CD4-positive, alpha-beta T cell treated with Interleukin-6 for 4 hours (primary cell): ENCODE measurements at places on chromosomes 3 and 15.

DNA sequence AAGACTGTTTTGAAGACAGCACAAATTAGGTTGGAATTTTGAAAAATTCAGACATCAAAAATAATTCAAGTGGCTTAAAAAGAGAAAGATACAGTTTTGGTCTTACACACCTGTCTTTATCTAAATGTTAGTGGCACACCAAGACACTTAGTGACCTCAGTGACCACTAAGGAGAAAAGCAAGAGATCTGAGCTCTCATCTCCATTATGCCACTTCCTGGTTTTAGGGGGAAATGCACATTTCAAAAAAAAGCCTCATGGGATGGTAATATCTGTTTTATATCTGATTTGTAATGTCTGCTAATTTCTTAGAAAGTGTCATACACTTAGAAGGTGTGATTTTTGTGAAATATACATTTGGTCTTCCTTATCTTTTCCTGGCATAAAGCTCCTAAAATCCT is 16.4 kb downstream of the IL12A start:
- DNase-seq = no peak

- DNase-seq = no peak
These were observed 46.4 kb downstream of the CBLB start for GRCh38 chr3:105822171-105823123.

DNA sequence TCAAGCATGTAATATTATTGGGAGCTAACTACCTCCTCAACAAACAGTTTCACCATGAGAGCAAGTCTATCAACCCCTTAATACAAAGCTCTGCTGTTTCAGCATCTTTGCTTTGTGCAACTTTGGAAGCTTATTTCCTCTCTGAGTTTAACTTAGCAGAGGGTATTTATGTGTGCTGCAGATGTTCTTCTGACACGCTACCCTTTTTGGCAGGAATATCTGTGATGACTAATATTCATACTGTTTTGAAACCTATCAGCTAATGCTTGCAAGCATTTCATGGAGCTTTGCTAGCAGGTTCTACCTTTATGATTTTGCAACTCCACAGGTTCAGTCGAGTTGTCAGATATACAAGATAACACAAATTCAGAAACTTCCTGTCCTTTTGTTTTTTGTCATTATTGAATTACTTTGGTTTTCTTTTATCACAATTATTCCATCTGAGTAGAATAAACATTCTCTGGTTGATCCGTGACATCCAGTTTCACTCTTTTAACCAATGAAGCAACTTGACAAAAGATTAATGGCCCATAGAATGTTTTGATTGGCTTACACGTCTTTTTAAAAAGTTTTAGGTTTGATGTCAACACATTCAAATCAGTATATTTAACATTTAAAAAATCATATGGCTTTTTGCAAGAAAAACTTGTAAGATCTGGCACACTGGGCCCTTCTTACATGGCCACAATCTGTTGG is 1.7 kb upstream of the SLC9A9 start:
- DNase-seq = no peak

DNA sequence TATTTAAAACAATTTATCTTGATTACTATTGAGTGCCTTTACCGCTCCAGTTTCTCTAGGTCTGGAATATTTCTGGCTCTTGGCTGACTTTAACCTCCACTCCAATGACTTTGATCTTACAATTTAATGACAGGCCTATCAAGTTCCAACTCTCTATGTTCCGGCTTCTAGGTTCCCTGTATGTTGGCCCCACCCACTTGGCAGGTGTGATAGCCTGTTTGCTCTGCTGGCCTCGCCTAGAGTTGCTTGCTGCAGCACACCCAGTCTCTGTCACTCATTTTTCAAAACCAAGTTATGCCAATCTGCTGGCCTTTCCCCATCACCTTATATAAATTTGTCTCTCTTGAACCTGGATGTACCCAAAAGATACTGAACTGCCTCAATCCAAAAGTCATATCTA is 428.0 kb downstream of the ROBO1 start:
- DNase-seq = no peak

- peak; percentile 62 for DNase-seq
These were observed 483 bp downstream of the VPS13C start for GRCh38 chr15:62059816-62060112.

DNA sequence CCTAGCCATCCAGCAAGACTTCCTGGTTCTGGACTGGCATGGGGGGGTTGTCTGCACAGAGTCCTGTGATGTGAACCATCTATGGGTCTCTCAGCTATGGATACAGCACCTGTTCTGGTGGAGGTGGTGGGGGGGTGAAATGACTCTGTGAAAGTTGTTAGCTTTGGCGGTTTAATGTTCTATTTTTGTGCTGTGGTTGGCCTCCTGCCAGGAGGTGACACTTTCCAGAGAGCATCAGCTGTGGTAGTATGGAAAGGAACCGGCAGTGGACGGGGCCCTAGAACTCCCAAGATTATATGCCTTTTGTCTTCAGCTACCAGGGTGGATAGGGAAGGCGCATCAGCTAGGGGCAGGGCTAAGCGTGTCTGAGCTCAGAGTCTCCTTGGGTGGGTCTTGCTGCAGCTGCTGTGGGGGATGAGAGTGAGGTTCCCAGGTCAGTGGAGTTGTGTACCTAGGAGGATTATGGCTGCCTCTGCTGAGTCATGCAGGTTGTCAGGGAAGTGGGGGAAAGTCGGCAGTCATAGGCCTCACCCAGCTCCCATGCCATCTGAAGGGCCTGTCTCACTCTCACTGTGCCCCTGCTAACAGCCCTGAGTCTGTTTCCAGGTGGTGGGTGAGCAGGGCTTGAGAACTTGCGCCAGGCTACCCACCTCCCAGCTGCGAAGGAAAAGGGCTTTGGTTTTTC is 7.1 kb upstream of the LARS2 start:
- DNase-seq = no peak

GRCh38 chr15:63601704-63602185 is 4.6 kb downstream of the FBXL22 start:
- DNase-seq = peak; percentile 34

DNA sequence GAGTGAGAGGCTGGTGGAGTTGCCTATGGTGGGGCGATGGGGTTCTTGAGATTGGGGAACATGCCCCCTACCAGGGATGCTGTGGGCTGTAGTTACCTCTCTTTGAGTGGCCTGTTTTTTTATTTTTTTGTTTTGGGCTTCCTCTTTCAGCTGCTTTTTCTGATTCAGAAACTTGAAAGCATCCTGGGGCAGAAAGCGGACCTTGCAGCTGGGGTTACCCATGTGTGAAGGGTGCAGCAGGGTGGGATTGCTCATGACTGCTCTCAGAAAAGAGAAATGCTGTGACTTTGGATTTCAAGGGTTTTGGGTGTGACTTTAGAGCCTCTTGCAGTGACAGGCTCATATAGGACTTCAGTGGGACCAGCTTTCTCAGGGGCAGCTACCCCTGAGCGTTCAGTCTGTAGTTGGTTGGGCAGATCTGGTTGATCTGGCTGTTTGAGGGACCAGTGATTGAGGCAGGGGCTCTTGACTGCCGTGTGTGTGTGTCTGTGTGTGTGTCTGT is 1.8 kb downstream of the LIMD1 start:
- DNase-seq = peak; percentile 17

DNA sequence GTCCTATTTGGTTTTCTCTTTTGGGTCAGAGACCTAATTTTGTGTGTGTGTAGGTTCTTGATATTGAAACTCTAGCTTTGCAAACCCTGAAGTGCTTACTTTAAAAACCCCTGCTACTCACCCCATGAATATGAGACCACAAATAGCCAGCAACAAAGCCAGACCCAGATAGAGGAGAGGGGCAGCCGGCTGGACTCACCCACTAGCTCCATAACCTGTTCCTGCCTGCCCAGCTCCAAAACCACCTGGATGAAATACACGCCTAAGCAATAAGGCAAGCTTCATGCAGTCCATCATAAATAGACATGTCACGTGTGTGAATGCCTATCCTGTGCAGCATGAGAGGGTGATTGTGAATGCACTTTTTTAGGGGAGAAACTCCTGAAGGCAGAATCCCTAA is 3.7 kb upstream of the TXNRD3 start:
- no peak for DNase-seq

DNA sequence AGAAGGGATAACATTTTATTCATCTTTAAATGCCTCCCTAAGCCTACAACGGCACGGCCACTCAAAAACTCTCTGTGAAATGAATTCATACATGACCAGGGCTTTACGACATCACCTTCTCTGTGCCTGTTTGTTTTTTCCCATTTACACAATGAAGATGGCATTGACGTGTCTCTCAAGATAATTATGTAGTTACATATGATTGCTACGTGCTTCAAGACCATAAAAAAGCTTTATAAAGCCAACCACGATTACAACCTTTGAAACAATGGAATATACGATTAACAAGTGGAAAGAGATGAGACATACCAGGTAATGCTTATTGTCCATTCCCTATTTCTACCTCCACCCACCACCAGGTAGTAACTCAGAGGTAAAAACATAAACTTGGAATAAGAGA is 168.4 kb downstream of the P3H2 start:
- no peak for DNase-seq

- DNase-seq = no peak
These were observed 413.9 kb upstream of the NR2F2 start for GRCh38 chr15:95916568-95916967.

DNA sequence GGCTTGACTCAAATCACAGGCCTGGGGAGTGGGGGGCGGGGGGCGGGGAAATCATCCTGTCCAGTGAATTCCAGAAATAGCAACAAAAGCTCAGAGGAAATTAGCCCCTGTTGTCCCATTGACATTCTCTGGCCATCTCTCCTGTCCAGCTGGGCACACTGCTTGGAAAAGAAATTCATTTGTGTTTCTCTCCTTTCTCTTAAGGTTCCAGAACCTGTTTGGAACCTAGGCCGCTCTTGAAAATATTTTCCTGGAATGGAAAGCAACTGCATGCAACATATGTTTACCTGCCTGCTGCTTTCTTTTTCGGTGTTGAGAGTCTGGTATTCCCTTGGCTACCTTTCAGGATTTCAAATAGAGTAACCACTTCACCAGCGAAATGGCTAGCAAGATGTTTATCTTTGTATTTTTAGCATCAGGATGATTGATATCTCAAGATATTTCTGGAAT is 169.0 kb downstream of the GHSR start:
- DNase-seq = no peak

GRCh38 chr15:50594311-50594710 is 47.8 kb upstream of the USP50 start:
- no peak for DNase-seq

GRCh38 chr3:21729888-21730459 is 21.0 kb downstream of the ZNF385D start:
- DNase-seq = no peak

GRCh38 chr3:104447681-104448080 is 919.0 kb upstream of the ALCAM start:
- DNase-seq = no peak

GRCh38 chr3:140995881-140996280 is 54.2 kb downstream of the SLC25A36 start:
- no peak for DNase-seq

GRCh38 chr3:63779227-63779626 is 39.9 kb upstream of the C3orf49 start:
- no peak for DNase-seq

GRCh38 chr3:40663280-40663679 is 138.5 kb downstream of the ZNF621 start:
- DNase-seq = no peak

GRCh38 chr3:86239946-86240345 is 751.0 kb downstream of the VGLL3 start:
- DNase-seq = no peak

DNA sequence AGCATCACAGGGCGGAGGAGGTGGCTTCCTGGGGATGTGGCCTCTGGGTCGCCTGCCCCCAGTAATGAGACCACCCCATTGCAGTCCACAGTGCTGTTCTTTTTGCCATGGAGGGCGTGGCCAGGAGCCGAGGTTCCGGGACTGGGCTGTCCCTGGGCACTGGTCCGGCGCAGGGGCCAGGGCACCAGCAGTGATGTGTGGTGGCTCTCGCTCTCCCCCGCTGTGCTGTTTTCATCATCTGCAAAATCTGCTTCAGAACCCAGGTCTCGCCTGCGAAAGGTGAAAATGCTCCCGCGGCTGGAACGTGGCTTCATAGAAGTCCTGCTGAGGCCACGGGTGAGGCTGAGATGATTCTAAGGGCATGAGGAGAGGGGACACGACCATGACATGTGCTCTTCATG is 45.8 kb downstream of the SCN5A start:
- no peak for DNase-seq

GRCh38 chr3:66428733-66429132 is 72.1 kb downstream of the LRIG1 start:
- no peak for DNase-seq

GRCh38 chr3:177983320-177983719 is 552.9 kb upstream of the KCNMB2 start:
- DNase-seq = no peak

DNA sequence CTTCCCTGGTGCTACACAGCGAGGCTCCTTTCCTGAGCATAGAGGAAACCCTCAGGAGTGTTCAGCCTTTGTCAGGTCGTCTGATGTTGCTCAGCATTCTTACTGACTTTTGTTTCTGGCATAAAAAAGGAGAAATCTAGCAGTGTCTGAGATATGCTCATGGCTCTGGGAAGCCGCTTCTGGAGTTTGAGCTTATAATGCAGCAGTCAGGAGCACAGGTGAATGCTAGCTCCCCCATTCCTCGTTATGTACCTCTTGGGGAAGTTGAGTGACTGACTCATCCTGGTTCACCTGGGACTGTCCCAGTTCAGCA is 49.2 kb upstream of the MYZAP start:
- no peak for DNase-seq

DNA sequence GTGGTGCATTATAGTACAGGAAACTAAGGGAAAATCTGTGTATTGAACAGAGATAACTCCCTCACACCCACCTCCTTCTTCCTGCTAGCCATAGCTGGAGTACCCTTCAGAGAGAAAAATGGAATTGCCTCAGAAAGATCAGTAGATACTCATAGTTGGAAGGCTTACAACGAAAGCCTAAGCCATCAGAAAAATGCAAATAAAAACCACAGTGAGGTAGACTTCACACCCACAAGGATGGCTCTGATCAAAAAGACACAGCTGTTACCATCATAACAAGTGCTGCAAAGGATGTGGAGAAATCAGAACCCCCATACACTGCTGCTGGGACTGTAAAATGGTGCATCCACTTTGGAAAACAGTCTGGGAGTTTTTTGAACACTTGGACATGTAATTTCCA is 7.4 kb upstream of the DLG1 start:
- DNase-seq = no peak

DNA sequence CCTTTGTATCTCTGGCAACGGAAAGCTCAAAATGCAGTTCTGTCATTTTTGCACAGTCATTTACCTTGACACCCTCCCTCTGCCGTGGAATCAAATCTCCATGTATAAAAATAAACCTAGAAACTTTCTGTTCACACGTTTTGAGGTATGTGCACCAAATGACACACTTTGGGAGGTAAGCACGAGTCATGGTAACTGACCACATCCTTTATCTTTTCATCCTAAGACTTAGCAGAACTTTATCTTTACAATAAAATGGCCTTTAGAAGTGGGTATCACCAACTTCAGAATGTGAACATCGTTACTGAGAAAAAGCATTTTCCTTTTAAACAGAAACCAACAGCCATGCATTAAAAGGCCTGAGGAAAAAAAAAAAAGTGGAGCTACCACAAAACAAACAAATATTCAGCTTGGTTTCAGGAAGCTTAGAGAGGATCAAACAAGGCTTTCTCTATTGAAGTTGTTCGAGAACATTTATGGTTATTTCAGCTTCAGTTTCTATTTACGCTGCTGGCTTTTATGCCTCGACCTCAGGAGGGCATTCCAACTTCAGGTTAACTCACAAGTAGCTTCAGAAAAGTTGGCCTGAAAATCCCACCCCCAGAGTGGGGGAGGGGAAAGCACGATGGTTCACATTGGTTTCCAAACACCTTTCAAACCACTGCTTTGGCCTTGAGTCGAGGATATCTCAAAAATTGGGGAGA is 171.1 kb upstream of the ICE2 start:
- peak; percentile 48 for DNase-seq
